ENCODE measurements at places on chromosomes 3 and 15.

GRCh38 chr3:30081904-30082303 is 524.5 kb upstream of the TGFBR2 start:
- DNase-seq, result peak; percentile 42

GRCh38 chr3:65902304-65902793 is 136.4 kb downstream of the MAGI1 start:
- peak; percentile 12 for DNase-seq

GRCh38 chr3:123143669-123144411 is 57.9 kb upstream of the SEC22A start:
- DNase-seq, result peak; percentile 69

- DNase-seq, result peak; percentile 62
Measured at GRCh38 chr15:69072906-69073305, 58.4 kb downstream of the NOX5 start.

- no peak for DNase-seq
Measured at GRCh38 chr3:138062626-138063025, 52.7 kb downstream of the CLDN18 start.

DNA sequence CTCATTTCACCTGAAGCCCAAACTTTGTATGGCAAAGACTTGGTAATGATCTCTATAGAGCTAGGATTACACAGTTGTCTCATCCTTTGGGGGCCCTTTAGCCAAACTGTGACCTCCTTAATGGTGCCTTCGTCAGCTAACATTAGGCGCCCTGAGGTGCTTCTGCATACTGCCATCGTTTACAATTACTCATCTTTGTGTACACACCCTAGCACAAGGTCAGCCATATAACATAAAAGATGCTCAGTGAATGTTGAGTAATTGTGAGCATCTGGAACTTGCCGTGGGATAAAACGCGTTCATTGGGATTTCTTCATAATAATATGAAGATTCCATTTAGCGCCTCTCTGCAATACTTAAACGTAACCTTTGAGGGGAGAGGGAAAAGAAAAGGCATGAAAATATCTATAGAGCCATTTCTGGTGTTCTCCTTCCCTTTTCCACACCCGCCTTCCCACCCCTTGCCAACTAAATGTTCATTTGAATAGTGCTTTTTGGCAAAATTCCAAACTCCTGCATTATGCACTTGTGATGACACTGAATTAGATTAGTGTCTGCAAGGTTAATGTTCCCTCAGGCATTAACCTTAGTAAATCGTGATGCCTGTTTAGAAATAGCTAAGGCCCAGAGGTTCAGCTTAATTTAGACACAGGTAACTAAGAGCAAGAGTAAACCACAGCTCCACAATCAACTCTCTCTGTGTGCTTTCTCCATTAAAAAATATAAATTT is 990 bp upstream of the ZNF148 start:
- peak; percentile 97 for DNase-seq

Measured in NCI-H69 (cell line).